ENCODE measurements at places on chromosomes 3 and 15. TPM values are rescaled to one million over a fixed set of nuclear protein-coding genes. Genes with fewer than 3 reads are reported as not detected.

DNA sequence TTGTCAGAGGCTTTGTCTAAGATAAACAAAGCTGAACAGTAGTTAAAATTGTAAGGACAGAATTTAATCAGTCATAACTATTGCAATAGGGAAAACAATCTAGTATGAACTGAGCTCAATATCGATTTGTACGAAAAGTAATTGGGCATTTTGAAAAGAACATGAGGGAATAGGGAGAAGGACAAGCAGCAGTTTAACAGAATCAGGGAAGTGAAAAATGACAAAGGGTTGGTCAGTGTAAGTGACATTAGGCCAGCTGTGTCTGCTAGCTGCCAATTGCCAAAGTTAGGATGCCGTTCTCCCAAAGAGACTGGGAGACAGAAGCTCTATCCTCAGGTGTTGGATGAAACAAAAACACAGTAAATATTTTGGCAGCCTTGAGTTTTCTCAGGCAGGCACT lies 3.3 kb upstream of the DNAJA4 start:
- DNase-seq: no peak

- no peak for DNase-seq
Observed at GRCh38 chr15:29959384-29960137, 123.2 kb upstream of the GOLGA8J start.

GOLGA8N gene
- 2.6 TPM for total RNA-seq

ACTRT3 gene
- 1.5 TPM for total RNA-seq

Measured in neural crest cell (in vitro differentiated cells).